ENCODE measurements at places on chromosomes 12 and 14.

- DNase-seq, result no peak
These were observed 2.4 kb downstream of the BTG1 start for GRCh38 chr12:92143258-92143657.

- DNase-seq, result no peak
These were observed 27.1 kb upstream of the LUM start for GRCh38 chr12:91138337-91138920.

DNA sequence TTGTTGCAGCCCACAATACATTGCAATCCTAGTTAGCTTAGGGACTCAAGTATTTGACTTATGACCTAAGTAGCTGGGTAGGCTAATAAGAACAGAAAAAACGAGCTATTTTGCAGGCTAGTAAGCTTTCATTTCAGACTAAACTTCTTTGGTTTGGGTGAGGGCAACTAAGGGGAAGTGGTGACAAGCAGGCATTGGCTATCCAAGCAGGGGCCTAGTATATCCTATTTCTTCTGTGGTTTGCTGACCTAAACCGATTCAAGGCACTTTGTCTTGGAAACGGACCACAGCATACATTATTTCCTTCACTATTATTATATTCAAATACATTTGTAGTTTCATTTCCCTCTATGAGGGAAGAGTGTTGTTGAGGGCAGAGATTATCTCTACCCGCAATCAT, 21.6 kb upstream of the SLC5A8 start:
- DNase-seq, result no peak

- DNase-seq, result no peak
These were observed 14.8 kb upstream of the DLGAP5 start for GRCh38 chr14:55206175-55206693.

- no peak for DNase-seq
These were observed 151.1 kb downstream of the SAMD4A start for GRCh38 chr14:54718046-54718445.

DNA sequence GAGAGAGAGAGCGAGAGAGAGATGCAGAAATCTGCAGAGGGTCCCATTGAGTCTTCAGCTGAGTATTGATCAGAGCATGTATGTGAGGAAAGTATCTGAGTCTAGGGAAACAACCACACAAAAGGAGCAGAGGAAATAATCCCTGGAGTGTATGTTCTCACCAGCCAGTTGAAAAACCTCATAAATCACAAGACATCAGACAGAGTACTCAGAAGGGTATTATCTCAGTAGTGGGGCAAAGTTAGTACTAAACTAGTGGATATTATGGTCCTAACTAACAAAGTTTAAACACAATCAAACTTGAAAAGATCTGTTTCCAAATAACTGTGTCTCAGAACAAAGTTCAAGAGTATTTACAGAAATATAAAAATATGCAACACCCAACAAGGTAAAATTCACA, 36.5 kb upstream of the CTDSP2 start:
- no peak for DNase-seq

- no peak for DNase-seq
These were observed 14.5 kb upstream of the A2M start for GRCh38 chr12:9130244-9130643.

GRCh38 chr12:55922126-55922525, 5.6 kb downstream of the PYM1 start:
- DNase-seq, result no peak

DNA sequence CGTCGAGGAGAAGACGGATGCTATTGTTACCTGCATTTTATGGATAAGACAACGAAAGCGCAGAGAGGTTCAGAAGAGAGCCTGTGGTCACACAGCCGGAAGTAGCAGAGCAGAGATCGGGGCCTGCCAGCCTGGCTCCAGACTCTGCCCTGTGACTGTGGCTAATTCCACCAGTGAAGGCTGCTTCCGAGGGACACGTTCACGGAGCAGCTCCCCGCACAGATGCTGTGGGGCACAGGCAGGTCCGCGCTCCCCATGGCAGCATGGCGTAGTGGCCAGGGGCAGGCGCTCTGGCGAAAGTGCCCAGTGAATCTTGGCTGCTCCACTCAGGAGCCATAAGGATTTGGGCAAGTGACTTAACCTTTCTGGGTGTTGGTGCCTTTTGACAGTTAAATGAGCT, 9.8 kb downstream of the RIMBP2 start:
- DNase-seq, result no peak

GRCh38 chr12:129063600-129063999, 210.3 kb downstream of the GLT1D1 start:
- DNase-seq, result no peak

GRCh38 chr12:52361553-52361952, 5.7 kb downstream of the KRT85 start:
- DNase-seq, result no peak

- no peak for DNase-seq
These were observed 9.9 kb downstream of the PAPOLA start for GRCh38 chr14:96512122-96512521.

- DNase-seq, result no peak
These were observed 115.8 kb downstream of the GCH1 start for GRCh38 chr14:54786838-54787237.

DNA sequence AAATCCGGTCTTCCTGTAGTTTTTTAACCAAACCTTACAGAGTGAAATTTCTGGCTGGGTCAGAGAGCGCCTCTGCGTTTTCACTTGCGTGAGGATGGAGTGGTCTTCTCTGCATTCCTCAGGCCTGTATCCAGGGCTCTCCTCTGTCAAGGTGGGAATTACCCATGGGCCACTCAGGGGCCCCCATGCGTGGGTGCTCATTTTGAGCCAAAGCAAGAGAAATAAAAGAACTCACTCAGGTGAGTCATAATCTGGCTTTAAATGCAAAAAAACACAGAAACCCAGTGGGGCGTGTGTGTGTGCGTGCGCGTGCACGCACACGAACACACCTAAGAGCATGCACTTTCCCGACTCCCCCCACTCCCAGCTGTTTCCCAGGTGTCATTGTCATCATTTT, 104.0 kb upstream of the PWP1 start:
- no peak for DNase-seq

GRCh38 chr12:126083926-126084325, 1018.7 kb downstream of the AACS start:
- DNase-seq, result no peak

- DNase-seq, result no peak
These were observed 14.4 kb upstream of the AACS start for GRCh38 chr12:125050868-125051267.

- no peak for DNase-seq
These were observed 90.2 kb upstream of the RESF1 start for GRCh38 chr12:31868965-31869364.

DNA sequence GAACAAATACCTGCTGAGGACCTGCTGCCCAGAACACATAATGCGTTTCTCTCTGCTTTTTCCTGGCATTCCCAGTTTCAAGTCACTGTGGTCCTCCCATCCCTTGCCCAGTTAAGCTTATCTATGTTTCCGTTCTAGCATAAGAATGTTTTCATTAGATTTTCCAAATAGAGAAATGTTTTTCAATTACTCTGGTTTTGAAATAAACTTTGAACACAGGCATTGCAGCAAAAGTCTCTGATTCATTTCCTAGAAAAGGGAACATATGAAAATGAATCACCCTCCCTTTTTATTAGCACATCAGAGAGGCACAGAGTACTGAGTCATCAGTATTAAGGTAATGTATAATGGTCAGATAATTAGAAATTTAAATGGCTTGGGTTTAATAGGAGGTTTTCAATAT, 201.1 kb upstream of the TMEM260 start:
- no peak for DNase-seq

GRCh38 chr14:77543240-77543551, 44.6 kb upstream of the ISM2 start:
- peak; percentile 23 for DNase-seq

GRCh38 chr14:55398679-55399078, 13.0 kb downstream of the ATG14 start:
- no peak for DNase-seq

GRCh38 chr12:66653796-66654195, 25.1 kb downstream of the GRIP1 start:
- no peak for DNase-seq

- no peak for DNase-seq
These were observed 64.3 kb upstream of the CDKN3 start for GRCh38 chr14:54332490-54332889.

DNA sequence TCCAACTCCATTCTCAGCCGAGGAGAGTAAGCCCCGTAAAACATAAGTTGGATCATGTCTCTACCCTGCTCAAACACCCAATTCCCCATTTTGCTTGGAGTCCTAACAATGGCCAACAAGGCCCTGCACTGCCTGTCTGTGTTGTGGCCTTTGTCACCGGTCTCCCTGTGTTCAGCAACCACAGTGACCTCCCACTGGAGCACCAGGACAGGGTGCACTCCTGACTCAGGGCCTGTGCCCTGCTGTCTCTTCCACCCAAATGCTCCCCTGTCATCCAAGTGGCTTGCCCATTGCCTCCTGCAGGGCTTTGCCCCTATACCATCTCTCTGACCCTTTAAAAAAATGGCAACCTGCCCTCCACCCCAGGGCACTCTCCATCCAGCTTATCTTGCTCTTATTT, 4.4 kb upstream of the KRT85 start:
- no peak for DNase-seq

GRCh38 chr14:31992011-31992447, 85.1 kb upstream of the ARHGAP5 start:
- DNase-seq, result no peak

DNA sequence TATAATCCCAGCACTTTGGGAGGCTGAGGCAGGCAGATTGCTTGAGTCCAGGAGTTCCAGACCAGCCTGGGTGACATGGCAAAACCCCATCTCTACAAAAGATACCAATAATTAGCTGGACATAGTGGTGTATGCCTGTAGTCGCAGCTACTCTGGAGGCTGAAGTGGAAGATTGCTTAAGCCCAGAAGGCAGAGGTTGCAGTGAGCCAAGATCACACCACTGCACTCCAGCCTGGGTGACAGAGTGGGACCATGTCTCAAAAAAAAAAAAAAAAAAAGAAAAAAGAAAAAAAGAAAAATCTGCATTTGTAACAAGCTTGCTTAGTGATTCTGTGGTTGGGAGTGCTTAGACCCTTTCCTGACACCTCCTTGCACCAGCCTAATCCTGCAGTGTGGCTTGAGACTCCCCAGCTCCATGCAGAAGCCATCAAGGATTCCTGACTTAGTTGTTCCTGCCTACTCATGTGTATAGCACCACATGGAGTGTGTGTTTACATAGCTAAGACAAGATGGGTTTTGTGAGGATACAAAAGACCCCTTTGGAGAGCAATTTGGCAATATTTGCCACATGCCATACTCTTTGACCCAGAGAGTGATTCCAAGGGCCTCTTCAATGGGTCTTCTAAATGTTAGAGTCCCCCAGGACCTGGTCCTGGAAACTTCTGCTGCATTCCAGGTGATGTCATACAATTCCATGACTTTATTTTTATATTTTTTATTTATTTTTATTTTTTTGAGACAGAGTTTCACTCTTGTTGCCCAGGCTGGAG, 5.1 kb upstream of the TMED10 start:
- DNase-seq, result no peak

DNA sequence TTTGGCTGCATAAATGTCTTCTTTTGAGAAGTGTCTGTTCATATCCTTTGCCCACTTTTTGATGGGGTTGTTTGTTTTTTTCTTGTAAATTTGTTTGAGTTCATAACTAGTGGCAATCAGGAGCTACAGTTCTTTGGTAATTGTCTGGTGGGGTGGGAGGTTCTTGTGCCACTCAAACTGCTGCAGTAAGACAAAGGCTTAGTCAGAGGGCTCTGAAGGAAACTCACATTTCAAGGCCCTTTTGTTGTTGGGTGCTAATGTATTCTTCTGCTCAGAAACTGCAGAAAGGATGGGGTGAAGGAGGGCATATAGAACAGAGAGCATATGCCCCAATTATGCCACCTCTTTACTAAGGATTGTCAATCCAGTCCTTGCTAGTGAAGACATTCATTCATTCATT, 21.9 kb downstream of the MYRFL start:
- DNase-seq, result no peak

GRCh38 chr14:39158222-39158858, 11.8 kb downstream of the TRAPPC6B start:
- DNase-seq, result no peak

DNA sequence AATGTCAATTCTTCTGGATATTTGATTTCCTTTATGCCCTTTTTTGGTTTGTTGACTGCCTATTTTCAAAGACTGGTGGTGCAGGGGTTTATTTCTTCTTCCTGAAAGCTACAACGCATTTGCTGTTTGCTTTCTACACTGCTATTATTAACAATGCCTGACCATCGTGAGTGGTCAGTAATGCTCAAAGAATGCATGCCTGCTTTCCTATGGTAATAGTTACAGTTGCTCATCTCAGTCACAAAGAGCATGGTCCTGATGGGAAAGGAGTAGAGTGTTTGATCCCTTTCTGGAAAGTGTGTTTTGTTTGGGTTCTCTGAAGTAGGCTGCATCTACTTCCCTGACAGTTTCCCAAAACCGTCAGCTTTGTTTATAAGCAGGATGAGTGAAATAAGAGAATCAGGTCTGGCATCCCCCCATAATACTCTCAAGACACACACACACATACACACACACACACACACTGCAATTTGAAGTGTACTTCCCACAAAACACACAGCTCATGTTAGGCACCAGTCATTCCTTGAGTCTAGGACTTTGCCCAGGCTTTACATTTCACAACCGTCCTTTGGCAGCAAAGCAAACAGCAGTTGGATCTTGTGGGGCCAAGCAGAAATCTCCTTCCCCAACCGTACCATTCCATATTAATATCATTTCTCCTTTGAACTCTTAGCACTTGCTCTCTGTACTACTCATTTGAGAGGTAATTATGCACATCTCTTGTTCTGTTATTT, 56.6 kb downstream of the SUDS3 start:
- DNase-seq, result no peak

DNA sequence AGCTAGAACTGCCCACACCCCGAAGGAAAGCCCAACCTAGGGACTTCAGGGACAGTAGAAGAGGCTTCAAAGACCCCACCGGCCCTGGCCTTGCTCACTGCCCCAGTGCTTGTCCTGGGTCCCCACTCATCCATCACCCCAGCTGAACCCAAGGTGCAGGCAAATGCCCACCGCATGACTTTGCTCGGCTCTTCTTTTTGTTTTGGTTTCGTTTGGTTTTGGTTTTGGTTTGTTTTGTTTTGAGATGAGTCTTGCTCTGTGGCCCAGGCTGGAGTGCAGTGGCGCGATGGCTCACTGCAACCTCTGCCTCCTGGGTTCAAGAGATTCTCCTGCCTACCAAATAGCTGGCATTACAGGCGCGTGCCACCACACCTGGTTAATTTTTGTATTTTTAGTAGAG, 9.0 kb downstream of the CCDC85C start:
- DNase-seq, result no peak

- no peak for DNase-seq
These were observed 29.0 kb upstream of the ELK3 start for GRCh38 chr12:96164951-96165811.

GRCh38 chr14:99736603-99737371, 52.7 kb downstream of the CYP46A1 start:
- DNase-seq, result no peak
